ENCODE measurements at places on chromosomes 1 and 21.

DNA sequence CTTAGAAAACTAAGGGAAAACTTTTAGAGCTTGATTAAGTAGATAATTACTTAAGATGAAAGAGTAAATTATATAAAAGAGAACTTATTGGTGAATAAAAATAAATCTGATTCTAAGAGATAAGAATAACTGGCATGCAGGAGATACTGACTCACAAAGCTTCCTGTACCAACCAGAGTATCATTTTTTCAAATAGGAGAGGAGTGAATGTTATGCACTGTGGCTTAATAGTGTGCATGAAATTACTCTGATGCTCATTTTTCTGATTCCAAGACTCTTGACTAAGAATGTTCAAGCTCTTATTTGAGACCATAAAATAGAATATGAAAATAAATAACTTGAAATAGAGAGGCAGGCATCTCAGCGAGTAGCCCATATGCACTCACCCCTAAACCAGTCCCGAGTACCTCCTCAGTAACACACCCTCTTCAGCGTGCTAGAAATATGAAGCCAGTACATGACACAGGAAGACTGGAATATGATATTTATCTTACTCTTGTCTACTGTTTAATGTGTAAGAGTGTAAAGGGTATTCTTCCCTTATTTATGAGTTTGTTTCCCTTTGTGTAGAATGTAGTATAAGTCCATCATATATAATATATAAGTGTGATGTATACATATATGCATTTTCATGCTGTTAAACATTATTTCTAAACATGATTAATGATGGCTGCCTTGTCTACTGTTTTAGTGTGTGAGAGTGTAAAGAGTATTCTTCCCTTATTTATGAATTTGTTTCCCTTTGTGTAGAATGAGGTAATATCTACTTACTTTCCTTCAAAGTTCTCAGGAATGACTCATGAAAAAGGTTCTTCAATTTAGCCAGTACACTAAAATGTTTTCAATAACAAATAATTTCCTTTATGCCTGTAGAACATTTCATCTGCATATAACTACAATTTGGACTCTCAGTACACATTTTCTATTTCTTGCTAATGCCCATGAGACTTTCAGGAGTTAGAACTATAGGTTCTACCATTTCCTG lies 99.2 kb upstream of the PALMD start:
- DNase-seq = no peak

DNA sequence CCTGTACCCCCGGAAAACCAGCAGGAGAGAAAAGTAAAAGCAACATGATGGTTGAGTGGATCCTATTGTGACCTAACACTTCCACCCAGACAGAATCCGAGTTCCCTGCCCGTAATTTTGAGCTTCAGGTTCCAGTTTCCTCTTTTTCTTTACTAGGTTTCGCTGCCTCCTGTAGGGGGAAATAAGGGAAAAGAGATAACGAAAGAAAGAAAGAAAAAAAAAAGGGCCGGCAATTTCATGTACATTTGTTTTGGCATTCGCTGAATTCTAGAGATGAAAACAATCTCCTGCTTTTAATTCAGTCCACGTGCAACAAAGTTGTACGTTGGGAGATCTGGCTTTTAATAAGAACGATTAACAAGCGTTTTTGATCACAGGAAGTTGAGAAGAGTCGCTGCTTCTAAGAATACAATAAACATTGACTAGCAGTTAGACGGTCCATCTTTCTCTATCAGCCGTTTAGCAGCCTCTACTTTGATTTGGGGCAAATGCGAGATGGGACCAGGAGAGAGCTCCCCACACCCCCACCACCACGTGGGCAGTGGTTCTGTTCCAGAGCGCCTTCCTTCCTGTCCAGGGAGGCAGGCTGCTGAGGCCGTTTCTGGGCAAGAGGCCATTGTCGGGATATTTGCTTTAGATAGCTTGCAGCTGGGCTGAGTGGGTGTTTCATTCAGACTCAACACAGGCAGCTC lies 155.9 kb upstream of the RUNX1 start:
- no peak for DNase-seq

DNA sequence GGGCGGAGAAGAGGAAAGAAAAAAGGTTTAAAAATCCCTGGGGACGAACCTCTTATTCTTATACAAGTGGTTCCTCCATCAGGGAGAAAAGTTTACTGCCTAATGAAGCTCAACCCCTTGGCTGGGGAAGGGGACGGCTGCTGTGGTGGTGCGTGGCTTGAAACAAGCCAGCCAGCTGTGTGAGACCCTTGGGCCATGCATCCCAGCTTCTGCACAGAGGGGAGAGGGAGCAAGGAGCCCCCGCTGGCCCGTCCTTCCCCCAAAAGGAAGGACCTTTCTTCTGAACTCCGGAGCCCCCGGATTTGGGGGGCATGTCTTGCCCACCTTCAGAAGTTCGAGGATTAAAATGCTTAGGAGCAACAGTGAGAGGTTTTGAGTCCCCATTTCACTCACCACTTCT lies 67.3 kb downstream of the STUM start:
- DNase-seq = no peak

DNA sequence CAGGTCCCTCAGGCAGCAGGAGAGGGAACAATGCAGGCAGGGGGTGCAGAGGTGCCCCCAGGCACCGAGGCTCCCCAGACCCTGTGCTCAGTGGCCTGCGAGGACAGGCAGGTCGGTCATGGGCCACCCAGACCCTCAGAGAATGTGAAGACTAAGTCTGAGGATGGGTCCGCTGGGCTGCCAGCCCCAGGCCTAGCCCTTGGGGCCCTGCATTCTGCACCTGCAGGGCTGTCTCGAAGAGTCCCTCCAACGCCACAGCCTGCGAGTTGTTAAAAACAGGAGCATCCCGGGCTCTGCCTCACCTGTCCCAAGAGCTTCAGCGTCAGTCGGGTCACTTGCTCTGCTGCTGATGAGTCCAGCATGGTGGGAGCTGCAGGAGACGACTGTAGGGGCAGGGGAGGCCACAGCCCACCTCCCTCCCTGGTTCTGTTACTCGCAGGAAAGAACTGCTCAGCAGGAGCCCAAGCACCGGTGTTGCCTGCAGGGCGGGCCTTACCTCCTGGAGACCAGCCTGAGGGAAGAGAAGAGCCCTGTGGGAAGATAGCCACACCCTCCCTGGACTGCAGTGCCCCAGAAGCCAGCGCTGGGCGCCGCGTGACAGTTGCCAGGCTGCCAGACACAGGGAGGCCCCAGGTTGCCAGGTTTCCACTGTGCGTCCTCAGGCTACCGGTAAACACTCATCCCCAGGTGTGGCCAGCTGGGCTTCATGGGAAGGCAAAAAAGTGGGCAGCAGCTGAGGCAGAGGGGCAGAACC lies 5.8 kb downstream of the C21orf58 start:
- no peak for DNase-seq

DNA sequence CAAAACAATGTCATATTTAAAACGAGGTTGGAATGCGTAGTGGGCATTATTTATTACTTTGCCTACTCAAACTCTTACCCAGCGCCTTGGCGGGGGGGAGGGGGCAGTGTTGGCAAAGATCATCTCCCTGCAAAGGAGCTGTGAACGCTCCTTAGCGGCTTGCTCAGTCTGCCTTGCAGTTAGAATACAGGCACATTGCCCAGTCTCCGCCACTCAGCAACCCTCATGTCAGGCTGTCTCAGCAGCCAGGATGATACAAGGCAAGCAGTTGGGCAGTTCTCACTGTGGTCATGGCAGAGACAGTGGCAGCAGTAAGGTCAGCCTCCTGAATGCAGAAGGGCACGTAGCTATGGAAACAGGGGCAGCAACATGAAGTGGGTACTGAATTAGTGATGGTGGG lies 170.4 kb upstream of the KCNK2 start:
- no peak for DNase-seq

- no peak for DNase-seq
These were observed 497.4 kb downstream of the SIPA1L2 start for GRCh38 chr1:232132572-232132971.

DNA sequence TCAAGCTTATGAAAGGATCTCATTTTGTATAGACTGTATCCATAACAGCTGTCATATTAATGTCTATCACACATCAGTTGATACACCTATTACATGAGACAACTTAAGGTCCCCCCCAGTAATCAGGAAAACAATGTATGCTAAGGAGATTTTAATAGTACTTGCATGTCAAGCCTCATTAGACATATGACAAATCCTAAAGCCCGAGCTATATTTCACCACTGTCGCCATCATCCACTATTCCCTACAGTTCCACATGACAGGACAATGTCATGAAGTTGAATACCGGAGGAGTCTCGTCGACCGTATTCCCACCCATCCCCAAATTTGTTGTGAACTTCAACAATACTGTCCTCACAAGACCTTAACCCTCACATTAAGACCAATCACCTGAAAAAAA lies 3.4 kb downstream of the HMGN1 start:
- no peak for DNase-seq

DNA sequence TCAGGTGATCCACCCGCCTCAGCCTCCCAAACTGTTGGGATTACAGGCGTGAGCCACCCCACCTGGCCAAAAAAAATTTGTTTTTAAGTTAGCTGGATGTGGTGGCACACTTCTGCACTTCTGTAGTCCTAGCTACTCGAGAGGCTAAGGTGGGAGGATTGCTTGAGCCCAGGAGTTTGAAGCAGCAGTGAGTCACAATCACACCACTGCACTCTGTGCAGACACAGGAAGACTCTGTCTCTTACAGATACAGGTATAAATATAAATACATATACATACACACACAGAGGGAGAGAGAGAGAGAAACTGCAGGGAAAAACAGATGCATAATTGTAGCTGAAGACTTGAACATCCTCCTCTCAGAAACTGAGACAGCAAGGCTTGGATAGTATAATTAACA lies 34.8 kb upstream of the EPS15 start:
- no peak for DNase-seq

GRCh38 chr1:47184090-47184821 lies 5.6 kb downstream of the PDZK1IP1 start:
- no peak for DNase-seq

DNA sequence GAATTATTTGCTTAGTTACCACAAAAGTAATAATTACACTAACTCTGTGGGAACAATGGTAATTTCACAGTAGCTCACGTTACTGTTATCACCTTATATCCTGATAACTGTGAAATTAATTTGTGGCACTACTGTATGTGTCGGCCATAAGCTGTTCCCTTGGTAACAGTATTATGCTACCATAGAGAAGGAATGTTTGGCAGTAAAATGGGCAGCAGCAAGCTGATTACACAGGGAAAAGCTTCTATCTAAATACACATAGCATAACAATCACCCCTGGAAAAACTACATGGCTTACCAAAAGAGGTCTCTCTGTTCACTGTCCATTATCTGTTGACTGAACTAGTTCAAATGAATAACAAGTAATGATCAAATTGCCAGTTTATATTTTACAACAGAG lies 124.1 kb downstream of the DPYD start:
- DNase-seq = no peak

DNA sequence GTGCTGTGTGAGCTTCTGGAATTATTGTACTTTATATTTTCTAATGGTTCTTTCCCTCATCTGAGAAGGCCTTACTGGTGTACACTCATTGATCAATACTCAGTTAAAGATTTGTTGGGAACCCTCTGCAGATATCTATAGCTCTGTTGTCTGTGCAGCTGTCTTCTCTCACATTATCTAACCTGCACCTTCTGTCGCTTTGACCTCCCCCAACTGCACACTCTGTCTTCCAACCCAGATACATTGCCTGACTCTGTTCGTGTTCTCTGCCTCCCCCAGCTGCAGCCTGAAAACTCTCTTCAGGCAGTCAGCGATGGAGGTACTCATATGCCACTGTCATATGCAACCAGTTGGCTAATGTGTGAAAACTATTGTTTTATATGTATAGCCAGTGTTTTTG lies 334.3 kb downstream of the NCAM2 start:
- no peak for DNase-seq

GRCh38 chr1:15352128-15352957 lies 57.3 kb upstream of the EFHD2 start:
- peak; percentile 70 for DNase-seq

- no peak for DNase-seq
These were observed 216.2 kb downstream of the SDCCAG8 start for GRCh38 chr1:243471754-243472745.

GRCh38 chr1:157073944-157074685 lies 25.5 kb downstream of the ETV3L start:
- no peak for DNase-seq

GRCh38 chr1:53091841-53092645 lies 30.0 kb downstream of the PODN start:
- no peak for DNase-seq

- no peak for DNase-seq
These were observed 169.8 kb downstream of the DAB1 start for GRCh38 chr1:57254022-57254421.

DNA sequence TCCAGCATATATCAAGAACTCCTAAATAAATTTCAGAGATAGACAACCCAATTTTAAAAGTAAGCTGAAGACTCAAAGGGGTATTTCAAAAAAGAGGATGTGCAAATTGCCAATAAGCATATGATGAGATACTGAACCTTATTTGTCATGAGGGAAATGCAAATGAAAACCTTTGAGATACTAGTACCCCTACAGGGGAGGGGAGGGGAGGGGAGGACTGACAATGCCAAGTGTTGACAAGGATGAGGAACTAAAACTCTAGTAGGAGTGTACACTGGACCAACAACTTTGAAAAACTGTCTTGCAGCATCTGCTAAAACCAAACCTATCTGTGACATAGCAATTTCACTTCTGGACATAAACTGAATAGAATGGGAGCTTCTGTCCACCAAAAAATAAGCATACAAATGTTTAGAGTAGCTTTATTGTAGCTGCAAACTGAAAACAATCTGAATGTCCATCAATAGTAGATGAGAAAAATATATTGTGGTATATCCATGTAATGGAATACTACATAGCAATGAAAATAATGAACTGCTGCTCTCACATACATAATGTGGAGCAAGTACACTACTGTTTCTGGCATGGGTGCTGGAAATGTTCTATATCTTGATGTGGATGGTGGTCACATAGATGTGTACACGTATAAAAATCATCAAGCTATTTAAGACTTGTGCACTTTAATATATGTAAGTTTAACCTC lies 57.2 kb downstream of the CDK18 start:
- DNase-seq = no peak

GRCh38 chr1:23558872-23559135 lies 497 bp downstream of the ID3 start:
- no peak for DNase-seq

DNA sequence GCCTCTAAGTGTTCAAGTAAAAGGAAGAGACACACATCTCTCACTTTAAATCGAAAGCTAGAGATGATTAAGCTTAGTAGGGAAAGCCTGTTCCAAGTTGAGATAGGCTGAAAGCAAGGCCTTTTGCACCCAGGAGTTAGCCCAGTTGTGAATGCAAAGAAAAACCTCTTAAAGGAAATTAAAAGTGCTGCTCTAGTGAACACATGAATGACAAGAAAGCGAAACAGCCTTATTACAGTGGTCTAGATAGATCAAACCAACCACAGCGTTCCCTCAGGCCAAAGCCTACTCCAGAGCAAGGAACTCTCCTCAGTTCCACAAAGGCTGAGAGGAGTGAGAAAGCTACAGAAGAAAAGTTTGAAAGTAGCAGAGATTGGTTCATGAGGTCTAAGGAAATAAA lies 14.9 kb downstream of the TCP10L start:
- no peak for DNase-seq

GRCh38 chr1:115655306-115655663 lies 13.5 kb downstream of the VANGL1 start:
- DNase-seq = no peak

- no peak for DNase-seq
These were observed 4.6 kb downstream of the CHD1L start for GRCh38 chr1:147246910-147247655.

GRCh38 chr1:93874025-93874651 lies 4.9 kb downstream of the DNTTIP2 start:
- DNase-seq = no peak

Measured in 8988T (cell line).